ENCODE measurements at places on chromosomes 12 and 14.

GRCh38 chr14:105940534-105941225 lies 414.3 kb downstream of the TMEM121 start:
- DNase-seq, result no peak

GRCh38 chr14:61698206-61698980 lies 3.1 kb downstream of the HIF1A start:
- no peak for DNase-seq

- no peak for DNase-seq
These were observed 27.9 kb downstream of the VWF start for GRCh38 chr12:6096527-6096926.

DNA sequence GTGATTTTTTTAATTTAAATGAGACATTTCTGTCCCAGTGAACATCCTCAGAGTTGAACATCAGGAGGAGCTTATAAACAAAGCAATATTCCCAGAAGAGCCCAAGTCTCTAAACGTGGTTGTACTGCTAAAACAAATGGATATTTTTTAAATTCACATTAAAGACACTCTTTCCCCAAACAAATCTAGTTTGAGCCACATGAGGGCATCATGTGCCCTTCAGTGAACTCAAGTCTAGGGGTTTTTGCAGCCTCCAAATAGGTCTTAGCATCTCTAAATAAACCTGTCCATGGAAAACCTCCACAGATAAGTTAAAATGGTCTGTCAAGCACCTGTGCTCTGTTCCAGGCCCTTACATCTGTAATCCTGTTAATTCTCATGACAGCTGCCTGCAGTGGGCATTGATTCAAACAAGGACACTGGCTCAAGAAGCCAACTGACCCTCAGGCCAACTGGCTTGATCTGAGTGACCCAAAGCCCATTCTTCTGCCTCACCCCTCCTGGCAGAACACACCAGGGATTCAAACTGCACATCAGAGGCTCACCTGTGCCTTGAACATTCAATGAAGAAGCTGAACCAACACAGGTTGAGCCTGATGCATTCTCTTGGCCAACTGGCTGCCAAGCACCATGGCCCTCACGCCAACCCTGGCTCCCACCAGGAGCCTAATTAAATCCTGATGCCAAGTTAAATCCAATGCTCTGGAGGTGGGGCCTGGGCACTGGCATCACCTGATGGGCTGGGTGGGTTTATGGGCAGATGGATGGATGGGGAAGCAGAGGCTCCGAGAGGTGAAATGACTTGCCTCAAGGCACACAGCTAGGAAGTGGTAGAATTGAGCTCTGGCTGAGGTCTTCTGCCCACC lies 8.6 kb downstream of the ISCU start:
- no peak for DNase-seq

DNA sequence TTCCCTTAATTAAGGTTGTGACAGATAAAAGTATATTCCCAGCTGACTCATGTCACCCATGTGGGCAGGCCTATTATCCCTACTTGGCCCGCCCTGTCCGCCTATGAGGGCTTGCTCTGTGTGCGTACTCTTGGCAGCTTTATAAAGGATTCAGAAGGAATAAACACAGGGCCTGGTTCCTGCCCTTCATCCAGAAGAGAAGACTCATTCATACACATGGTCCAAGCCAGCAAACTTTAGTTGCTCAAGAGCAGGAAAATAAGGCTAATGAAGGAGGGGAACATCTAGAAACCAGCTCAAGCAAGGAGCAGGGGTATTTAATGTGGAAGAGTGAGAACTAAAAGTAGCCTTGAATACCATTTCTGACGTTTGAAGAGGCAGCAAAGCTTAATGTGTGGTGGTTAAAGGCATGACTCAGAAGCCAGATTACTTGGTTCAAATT lies 141.9 kb downstream of the CRADD start:
- DNase-seq, result no peak

DNA sequence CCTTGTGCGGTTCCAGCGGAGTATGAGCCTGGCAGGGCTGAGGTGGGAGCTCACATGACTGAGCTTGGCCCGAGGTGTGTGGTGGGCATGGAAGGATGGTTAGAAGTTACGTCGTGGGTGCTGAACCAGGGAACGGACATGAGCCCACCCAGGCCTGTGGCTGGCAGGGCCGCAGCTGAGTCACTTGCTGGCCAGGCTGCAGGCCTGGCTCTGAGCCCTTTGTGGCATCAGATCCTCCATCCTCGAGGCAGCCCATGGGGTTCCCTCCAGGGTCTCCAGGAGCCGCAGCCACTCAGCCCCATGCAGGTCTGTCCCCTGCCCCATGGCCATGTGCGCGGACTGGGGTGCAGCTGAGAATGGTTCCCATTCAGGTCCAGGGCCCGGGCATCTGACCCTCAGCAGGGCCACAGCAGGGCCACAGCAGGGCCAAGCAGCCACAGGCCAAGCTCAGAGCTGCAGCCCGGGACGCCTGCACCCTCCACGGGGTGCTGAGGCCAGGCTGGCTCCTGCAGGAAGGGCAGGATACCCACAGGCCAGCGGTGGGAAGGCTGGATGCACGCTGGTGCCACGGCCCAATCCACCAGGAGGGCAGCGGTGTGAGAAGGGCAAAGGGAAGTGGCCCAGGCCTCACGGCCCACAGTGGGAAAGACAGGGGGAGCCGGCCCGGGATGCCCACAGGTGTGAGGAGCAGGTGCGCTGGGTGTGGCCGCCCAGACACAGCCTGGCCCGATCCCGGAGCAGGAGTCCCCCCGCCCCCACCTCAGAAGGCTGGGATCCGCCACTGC lies 26.3 kb upstream of the ULK1 start:
- no peak for DNase-seq

- DNase-seq, result no peak
These were observed 156.1 kb downstream of the DIO2 start for GRCh38 chr14:80055226-80055625.

GRCh38 chr12:107399046-107399445 lies 286.6 kb upstream of the PWP1 start:
- DNase-seq, result no peak

- DNase-seq, result no peak
These were observed 13.4 kb upstream of the NT5DC3 start for GRCh38 chr12:103854372-103854973.
